H7 (cell line): ENCODE measurements at places on chromosomes 5 and 9. TPM values are rescaled to one million over a fixed set of nuclear protein-coding genes. Genes with fewer than 3 reads are reported as not detected.
A peak's percentile ranks its signal among the peaks of the same experiment; 100 is the strongest.

DNA sequence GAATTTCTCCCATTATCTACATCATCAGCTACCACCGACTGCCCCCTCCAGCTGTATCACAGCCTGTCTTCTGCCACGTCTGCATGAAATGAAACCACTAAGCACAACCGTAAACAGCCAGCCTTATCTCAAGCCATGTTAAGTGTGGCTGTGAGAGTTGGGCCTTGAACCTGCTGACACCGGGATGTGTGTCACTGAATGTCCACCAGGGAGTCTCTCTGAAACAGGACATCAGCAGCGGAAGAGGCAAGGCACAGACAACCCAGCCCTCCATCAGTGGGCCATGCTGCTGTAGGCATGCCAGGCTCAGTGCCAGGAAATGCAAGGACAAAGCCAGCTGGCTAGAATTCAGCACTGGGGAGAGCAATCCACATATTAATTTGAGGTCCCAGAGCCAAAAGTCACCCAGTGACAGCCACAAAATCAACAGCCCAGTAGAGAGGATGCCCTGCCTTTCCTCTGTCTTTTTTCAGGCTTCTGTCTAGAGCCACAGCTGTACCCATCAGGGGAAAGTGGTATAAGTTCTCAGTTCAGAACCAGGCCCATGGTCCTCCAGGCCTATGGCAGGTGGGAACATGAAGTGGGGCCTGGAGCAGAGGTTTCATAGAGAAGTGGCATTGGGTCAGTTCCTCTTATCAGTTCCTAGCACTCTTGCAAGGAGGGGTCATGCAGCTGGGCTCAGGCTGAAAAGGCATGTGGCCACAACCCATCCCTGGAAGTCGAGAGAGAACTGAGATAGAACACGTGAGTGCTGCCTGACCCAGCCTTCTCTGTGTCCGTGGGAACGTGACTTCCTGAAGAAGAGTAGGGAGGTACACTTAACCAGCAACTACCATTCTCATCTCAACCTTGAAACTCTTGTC, 199.4 kb downstream of the ESM1 start:
- DNase-seq: no peak

DNA sequence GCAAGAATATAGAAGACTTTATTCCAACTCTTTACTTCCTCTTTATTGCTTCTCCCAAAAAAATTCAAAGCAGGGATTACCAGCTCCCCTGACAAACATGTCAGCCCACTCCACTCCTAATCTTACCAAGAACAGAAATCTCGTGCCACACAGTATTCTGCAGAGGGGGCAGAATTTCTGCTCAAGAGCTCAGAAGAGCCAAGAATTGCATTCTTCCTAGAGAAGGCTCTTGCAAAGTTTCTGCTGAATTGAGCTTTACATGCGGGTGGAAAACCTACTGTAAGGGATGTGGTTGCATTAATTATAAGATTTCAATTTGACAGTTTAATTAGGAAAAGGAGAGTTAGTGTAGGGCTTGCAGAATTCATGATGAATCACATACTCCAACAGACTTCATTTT, 428.5 kb downstream of the CETN3 start:
- no peak for DNase-seq

The RAB3C gene
- total RNA-seq: 6.2 and 11.5 TPM in 2 replicates

GRCh38 chr9:18585996-18586395, 112.0 kb downstream of the ADAMTSL1 start:
- DNase-seq: no peak

The SARDH gene
- total RNA-seq: 7.3 and 9.9 TPM in 2 replicates

GRCh38 chr5:157263496-157264090, 2.3 kb upstream of the CYFIP2 start:
- peak; percentile 28 for DNase-seq

- no peak for DNase-seq
These were observed 20.1 kb upstream of the CKMT2 start for GRCh38 chr5:81213070-81213469.

The MLANA gene
- not detected in 2 replicates for total RNA-seq
